Kidney epithelial cell (primary cell): ENCODE measurements at places on chromosomes 3 and 15. TPM values are rescaled to one million over a fixed set of nuclear protein-coding genes. Genes with fewer than 3 reads are reported as not detected.

ATP13A5 gene
- total RNA-seq = not detected in 2 replicates

GOLGA8S gene
- not detected in 2 replicates for total RNA-seq

LTF gene
- not detected in 2 replicates for total RNA-seq

SLC9A9 gene
- 0.41 and 3.0 TPM in 2 replicates for total RNA-seq

DPPA2 gene
- not detected in 2 replicates for total RNA-seq

LRTM1 gene
- not detected in 2 replicates for total RNA-seq

GRCh38 chr3:46721009-46721408 lies 3.3 kb upstream of the PRSS50 start:
- no peak for DNase-seq

DNA sequence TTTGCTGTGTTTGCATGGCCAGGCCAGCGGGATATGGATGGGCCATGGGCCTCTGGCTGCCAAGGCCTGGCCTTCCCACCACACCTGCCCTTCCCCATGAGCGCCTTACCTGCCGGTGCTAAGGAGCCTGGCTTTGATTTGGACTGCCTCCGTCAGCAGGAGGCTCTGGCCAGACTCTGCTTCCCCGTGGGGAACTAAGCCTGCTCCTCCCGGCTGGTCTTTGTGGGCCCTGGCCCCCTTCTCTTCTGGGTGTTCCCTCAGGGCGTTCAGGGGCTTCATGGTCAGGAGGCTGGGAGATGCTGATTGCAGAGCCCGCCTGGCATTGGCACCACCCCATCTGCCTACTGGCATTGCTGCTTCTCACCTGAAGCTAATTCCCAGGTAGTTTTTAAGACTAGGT lies 45.2 kb downstream of the SMAD6 start:
- no peak for DNase-seq

GRCh38 chr3:195032106-195032759 lies 238.7 kb downstream of the XXYLT1 start:
- DNase-seq = no peak

DNA sequence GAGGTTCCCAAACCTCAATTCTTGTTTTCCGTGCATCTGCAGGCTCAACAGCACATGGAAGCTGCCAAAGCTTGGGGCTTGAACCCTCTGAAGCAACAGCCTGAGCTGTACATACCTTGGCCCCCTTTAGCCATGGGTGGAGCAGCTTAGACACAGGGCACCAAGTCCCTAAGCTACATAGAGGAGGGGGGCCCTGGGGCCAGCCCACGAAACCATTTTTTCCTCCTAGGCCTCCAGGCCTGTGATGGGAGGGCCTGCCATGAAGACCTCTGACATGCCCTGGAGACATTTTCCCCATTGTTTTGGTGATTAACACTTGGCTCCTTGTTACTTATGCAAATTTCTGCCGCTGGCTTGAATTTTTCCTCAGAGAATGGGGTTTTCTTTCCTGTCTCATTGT lies 24.6 kb downstream of the SRP14 start:
- no peak for DNase-seq

DNA sequence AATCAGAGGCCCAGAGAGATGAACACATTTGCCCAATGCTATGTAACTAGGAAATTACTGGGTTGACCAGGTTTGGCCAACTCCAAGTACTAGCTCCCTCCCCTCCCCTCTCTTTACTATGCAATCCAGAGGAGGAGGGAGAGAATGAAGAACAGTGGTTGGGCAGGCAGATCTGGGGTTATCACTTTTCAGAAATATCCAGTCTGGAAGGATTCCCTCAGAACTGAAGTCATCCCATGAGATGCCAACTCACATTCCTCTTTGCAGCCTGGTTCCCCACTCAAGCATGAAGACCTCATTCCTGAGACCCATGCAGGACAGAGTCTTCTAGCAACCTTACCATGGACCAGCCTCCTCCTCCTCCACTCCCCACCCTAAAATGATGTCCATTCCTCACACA lies 201.1 kb downstream of the TLE3 start:
- no peak for DNase-seq

- DNase-seq = no peak
These were observed 48.1 kb downstream of the KLHL25 start for GRCh38 chr15:85746641-85747040.

- DNase-seq = no peak
These were observed 15.8 kb downstream of the EPHB1 start for GRCh38 chr3:134810850-134811249.
